Vagina (tissue), 2 donors: ENCODE measurements at places on chromosomes 16 and 17. TPM values are rescaled to one million over a fixed set of nuclear protein-coding genes. Genes with fewer than 3 reads are reported as not detected.

GRCh38 chr17:49795372-49795771 lies 6.9 kb downstream of the KAT7 start:
- H3K27me3 ChIP-seq: no peaks in the 10 kb centered on the region
- no peak overlapping the region for H3K27ac ChIP-seq
- H3K4me1 ChIP-seq: peaks cover 60% of the 10 kb centered on the region
- no peak for DNase-seq
- H3K4me3 ChIP-seq: no peak overlapping the region

DNA sequence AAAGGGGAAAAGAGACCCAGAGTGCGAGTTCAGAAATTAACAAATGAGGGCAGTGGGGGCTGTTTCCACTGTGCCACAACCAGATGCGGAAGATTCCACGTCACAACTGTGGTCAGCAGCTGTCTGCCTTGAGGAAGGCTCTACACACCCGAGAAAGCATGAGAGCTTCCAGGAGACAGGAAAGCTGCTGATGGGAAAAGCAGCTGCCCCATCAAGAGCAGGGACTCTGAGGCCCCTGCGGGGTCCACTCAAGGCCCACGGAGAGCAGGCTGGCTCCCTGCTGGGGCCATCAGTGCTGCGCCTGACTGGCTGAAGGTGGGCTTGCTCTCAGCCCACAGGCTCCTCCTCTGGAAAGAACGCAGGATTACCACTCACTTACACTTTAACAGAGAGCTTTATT lies 14.8 kb upstream of the TRAP1 start:
- no peak overlapping the region for H3K4me3 ChIP-seq
- no peak for DNase-seq
- peaks cover 78% of the 10 kb centered on the region for H3K36me3 ChIP-seq
- H3K27ac ChIP-seq: no peak overlapping the region
- H3K4me1 ChIP-seq: no peaks in the 10 kb centered on the region

- H3K27ac ChIP-seq: no peak overlapping the region
- peaks cover 21% of the 10 kb centered on the region for H3K4me1 ChIP-seq
- no peaks in the 10 kb centered on the region for H3K27me3 ChIP-seq
- DNase-seq: no peak
These were observed 65.7 kb downstream of the MARF1 start for GRCh38 chr16:15576960-15577958.

DNA sequence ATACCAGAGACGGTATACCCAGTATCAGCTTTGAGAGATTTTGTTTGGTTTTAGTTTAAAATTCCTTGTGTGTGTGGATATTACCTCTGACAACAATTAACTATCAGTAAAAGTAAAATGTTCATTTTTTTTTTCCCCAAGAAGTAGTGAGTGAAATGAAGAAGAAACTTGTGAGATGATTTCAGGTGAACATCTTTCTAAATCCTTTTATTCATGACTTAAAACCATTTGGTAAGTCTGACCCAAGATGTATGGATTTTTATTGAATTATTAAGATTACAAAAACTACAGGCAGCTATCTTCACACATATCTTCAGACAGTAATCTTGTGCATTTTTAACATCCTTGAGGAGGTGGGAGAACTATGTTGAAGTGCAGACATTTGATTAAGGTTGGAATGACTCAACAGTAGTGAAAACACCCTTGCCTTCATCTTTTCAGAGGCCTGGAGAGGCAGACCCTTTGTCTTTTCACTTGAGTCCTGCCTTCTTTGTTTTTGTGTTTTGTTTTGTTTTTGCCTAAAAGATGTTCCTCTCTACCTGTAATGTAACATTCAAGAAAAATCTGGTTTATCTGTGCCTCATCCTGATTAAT lies 240.3 kb upstream of the TBX2 start:
- no peak for DNase-seq
- H3K4me3 ChIP-seq: no peak overlapping the region
- H3K27ac ChIP-seq: no peak overlapping the region
- no peaks in the 10 kb centered on the region for H3K27me3 ChIP-seq
- peaks cover 13% of the 10 kb centered on the region for H3K4me1 ChIP-seq
- H3K36me3 ChIP-seq: no peaks in the 10 kb centered on the region

Gene PROCA1
- total RNA-seq: 1.5 TPM

Gene OTOA
- not detected for total RNA-seq

Gene EFCAB5
- total RNA-seq: not detected
